Stomach (tissue), 19 donors: ENCODE measurements at places on chromosomes 5 and 9.

DNA sequence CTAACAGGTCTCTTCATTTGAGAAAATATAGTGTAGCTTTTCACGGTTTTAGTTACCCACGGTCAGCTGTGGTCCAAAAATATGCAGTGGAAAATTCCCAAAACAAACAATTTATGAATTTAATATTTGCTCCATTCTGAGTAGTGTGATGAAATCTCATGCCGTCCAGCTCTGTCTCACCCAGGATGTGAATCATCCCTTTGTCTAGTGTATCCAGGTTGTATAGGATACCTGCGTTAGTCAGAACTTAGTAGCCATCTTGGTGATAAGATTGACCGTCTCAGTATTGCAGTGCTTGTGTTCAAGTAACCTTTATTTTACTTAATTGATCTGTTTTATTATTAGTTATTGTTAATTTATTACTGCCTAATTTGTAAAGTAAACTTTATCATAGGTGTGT lies 41.1 kb downstream of the NDUFS4 start:
- H3K4me1 ChIP-seq, result peaks cover 27% of the 10 kb centered on the region
- H3K27ac ChIP-seq, result no peak overlapping the region
- H3K36me3 ChIP-seq, result peaks cover 9% of the 10 kb centered on the region
- no peaks in the 10 kb centered on the region for H3K27me3 ChIP-seq
- DNase-seq, result no peak

DNA sequence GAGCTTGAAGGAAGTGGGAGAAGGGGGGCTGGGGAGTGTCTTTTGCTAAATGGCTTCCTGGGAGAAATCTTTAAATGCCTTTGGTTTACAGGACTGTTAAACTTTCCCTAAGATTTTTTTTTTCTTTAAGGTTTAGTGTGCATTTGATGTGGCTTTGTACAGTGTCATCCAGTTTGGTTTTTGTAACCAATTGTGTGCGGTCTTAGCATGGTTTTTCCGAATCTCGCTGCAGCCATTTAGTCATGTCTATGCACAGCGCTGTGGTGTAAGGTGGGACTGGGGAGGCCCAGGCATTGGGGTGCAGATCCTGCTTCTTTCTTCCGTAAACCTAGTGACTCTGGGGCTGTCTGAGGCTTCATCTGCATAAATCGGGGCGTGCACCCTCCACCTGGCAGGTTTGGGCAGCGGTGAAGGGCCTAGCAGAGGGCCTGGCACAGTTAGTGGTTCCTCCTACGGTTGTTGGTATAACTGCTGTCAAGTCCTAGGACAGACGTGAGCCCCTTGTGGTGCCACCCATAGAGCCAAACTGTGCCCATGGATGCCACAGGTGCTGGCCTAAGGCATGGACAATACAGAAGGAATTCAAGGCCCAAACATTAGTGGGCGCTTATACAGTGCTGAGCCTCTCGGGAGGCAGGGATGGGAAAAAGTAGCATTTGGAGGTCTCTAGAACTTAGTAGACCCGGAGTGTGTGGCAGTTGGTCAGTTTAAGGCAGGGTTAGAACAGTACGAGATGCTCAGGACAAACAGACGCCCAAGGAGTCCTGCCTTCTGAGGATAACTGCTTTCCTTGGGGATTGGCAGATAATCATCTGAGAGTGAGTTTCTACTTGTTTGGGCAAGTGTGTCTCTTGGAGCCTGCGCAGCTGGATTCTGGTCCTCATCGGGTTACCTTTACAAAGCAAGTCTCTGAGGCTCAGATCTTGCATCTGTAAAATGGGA lies 1.5 kb downstream of the PRRC2B start:
- no peaks in the 10 kb centered on the region for H3K36me3 ChIP-seq
- H3K4me3 ChIP-seq, result peak overlapping the region; percentile 86
- peak; percentile 69 for DNase-seq
- H3K4me1 ChIP-seq, result peaks cover 63% of the 10 kb centered on the region

GRCh38 chr5:64513492-64513891 lies 7.7 kb downstream of the RGS7BP start:
- no peak overlapping the region for H3K27ac ChIP-seq
- no peaks in the 10 kb centered on the region for H3K4me1 ChIP-seq
- no peak overlapping the region for H3K4me3 ChIP-seq
- no peaks in the 10 kb centered on the region for H3K36me3 ChIP-seq

- peak within 1 kb of the TSS; percentile 67 for H3K4me3 ChIP-seq
- no peaks in the 10 kb centered on the region for H3K36me3 ChIP-seq
- H3K27ac ChIP-seq, result peak within 1 kb of the TSS; percentile 26
Observed at GRCh38 chr5:116574367-116575325, at the start of gene SEMA6A. SEMA6A (minus strand) TSS chr5:116574823; CDS start chr5:116504944, 69,879 bp downstream.

GRCh38 chr9:5448016-5448415 lies 2.3 kb upstream of the CD274 start:
- peaks cover 4% of the 10 kb centered on the region for H3K4me1 ChIP-seq
- no peak overlapping the region for H3K4me3 ChIP-seq
- DNase-seq, result no peak
- H3K36me3 ChIP-seq, result no peaks in the 10 kb centered on the region

DNA sequence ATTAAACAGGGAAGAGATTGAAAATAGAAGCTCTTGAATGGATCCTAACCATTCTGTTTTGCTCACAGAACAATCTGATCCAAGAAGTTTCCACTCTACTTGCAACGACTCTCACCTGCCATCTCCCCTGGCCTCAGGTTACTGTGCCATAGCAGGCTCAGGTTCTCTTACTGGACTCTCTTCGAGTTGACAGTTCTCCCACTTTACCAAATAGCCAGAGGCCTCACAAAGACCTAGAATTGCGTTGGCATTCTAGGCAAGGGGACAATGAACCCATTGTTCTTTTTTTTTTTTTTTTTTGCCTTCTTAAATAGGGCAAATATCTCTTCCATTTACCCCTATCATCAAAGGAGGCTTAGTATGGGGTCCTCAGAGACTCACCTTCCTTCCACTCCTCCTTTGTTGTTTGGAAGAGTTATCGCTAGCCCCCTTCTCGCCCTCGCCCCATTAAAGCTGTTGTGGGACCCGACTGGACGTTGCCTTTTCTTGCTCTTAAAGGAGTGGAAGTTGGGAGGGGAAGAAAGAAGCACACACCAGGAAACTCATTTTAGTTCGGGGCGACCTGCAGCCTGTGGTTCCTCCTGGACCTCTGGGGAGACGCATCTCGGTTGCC lies 688 bp upstream of the PLPPR1 start:
- H3K4me1 ChIP-seq, result no peaks in the 10 kb centered on the region
- no peak overlapping the region for H3K27ac ChIP-seq
- peak overlapping the region; percentile 63 for H3K4me3 ChIP-seq
- H3K27me3 ChIP-seq, result no peaks in the 10 kb centered on the region

GRCh38 chr5:133470841-133471240 lies 141.5 kb downstream of the FSTL4 start:
- peaks cover 18% of the 10 kb centered on the region for H3K27me3 ChIP-seq
- H3K36me3 ChIP-seq, result no peaks in the 10 kb centered on the region
- H3K27ac ChIP-seq, result no peak overlapping the region
- no peaks in the 10 kb centered on the region for H3K4me1 ChIP-seq
- H3K4me3 ChIP-seq, result no peak overlapping the region

DNA sequence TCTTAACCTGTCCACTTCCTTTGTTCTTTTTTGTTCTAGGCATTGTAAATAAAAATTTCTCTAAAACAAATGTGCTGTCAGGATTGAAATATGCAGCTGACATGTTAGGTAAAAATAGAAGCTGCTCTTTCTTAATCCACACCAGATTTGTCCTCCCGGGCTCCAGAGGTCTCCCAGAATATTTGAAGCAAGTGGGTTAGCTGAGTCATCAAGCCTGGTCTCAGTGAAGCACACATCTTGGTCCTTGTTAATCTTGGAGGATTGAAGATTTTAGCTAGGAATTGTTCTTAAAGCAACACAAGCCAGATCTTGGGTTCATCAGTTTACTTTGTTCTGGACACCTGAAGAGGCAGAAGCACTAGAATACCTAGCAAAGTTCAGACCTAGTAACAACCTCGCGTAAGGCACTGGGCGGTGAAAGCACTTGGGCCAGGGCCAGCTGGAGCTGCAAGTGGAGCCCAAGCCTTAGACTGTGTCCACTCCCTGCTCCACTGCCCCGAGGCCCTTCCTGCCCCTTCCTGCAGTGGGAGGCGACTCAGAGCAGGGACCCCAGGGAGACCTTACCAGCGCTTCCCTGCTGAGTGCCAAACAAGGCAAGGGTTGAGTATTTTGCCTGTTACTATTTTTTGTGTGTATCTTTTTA lies 36.5 kb downstream of the HABP4 start:
- H3K27me3 ChIP-seq, result no peaks in the 10 kb centered on the region
- peak overlapping the region; percentile 48 for H3K27ac ChIP-seq
- DNase-seq, result peak; percentile 79
- H3K4me3 ChIP-seq, result no peak overlapping the region
- H3K4me1 ChIP-seq, result peaks cover 43% of the 10 kb centered on the region
- peaks cover 49% of the 10 kb centered on the region for H3K36me3 ChIP-seq
